Trophoblast cell (in vitro differentiated cells and primary cell): ENCODE measurements at places on chromosomes 2 and 18.
A peak's percentile ranks its signal among the peaks of the same experiment; 100 is the strongest.

DNA sequence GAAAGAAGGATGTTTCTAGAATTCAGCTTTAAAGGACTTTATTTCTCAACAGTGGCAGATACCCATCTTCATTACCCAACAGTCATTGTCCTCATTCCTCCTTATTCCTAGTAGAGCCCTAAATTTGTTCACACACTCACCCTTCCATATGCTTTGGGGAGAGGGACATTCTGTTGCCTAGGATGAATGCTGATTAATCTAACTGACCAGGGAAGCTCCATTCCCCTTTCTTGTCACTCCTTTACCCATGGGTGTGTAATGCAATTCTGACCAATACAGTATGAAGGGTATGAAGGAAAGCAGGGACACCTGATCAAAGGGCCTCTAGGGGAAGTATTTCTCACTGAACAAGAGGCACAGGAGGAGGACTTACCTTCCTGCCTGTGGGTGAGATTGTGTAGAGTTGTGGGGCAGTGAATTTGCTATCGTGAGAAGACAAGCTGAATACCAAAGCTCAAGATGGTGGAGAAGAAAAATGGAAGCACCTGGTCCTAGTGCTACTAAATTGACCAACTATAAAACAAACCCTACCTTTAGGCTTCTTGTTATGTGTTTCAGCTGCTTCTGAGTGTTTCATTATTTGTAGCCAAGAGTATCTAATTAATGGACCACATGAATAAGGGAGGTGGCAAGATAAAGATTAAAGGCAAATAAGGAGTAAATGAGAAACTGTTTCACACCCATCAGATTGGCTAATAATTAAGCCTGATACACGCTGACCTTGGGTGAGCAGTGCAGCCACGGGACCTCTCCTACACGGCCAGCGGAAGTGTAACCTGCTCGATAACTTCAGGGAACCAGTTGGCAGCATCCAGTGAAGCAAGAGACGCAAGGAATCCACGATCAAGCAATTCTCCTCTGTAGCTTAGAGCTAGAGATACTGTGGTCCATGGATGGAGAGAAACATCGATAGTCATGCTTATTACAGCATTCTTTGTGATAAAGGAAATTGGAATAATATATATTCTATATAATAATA, 202.3 kb downstream of the MYCN start:
- DNase-seq = no peak

GRCh38 chr2:225010804-225011203, 31.5 kb downstream of the DOCK10 start:
- peak; percentile 54 for DNase-seq

GRCh38 chr18:22293417-22293816, 124.0 kb downstream of the GATA6 start:
- no peak for DNase-seq

GRCh38 chr18:5890331-5891183, 4.8 kb downstream of the TMEM200C start:
- DNase-seq = peak; percentile 69

GRCh38 chr2:215888680-215889079, 124.7 kb downstream of the MREG start:
- peak; percentile 87 for DNase-seq

GRCh38 chr2:23464156-23464555, 79.2 kb downstream of the KLHL29 start:
- DNase-seq = no peak

DNA sequence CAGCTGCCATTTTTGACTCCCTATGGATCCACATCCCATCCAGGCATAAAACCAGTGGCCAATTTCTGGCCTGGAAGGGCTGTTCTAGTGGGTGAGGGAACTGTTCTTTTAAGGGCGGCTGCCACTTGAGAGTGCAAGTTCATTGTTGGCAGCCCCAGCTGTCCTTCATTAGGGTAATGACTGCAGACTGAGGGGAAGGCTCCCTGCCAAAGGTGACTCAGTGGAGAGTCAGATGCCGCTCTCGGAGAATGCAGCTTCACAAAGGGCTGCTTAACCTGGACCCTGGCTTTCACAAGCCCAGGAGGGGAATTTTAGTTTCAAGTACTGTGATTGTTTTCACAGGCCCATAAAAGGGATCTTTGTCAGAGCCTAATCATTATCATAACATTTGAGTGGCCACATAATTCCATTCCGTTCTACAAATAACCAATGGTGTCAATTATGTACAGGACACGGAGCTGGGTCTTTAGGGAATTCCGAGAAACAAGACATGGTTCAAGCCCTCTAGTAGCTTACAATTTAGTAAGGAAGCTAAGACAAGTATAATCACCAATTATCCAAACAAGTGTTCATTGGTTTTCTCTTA, 235.7 kb downstream of the CDCA7 start:
- no peak for DNase-seq

DNA sequence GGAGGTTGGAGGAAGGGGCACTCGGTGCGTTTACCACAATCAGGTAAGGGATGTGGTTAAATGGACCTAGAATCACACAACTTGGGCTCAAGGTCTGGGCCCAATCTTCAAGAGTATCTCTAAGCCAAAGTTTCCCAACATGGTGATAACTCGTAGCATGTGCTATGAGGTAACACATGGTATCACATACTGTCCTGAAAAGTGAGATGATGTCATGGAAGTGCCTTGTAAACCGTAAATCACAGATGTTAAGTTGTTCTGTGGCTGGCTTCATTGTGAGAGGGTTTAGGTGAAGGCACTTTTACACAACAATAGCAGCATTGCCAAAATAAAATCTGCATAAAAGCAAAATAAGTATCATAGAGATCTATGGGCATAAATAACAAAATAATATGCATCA, 551.8 kb downstream of the PLCL1 start:
- no peak for DNase-seq

- no peak for DNase-seq
Observed at GRCh38 chr18:76514573-76514972, 19.5 kb upstream of the ZNF516 start.

DNA sequence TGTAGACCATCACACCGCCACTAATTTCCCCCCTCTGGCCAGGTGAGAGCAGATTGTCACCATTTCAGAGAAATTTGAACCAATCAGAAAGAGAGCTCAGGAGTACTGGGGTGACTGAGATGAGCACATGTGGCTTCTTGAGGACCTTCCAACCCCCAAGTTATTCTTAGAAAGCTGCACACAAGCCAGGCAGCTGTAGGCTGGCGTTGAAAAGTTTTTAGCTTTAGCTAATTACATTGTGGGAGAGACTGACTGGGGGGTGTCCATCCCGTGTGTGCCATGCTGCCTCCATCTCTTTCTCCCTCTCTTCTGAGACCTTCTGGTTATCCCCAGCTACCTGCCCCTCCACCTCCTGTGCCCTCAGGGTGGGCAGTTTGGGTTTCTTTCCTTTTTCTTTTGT, 154.0 kb downstream of the AGAP1 start:
- no peak for DNase-seq

GRCh38 chr18:75376004-75376403, 51.5 kb downstream of the SMIM21 start:
- DNase-seq = no peak

DNA sequence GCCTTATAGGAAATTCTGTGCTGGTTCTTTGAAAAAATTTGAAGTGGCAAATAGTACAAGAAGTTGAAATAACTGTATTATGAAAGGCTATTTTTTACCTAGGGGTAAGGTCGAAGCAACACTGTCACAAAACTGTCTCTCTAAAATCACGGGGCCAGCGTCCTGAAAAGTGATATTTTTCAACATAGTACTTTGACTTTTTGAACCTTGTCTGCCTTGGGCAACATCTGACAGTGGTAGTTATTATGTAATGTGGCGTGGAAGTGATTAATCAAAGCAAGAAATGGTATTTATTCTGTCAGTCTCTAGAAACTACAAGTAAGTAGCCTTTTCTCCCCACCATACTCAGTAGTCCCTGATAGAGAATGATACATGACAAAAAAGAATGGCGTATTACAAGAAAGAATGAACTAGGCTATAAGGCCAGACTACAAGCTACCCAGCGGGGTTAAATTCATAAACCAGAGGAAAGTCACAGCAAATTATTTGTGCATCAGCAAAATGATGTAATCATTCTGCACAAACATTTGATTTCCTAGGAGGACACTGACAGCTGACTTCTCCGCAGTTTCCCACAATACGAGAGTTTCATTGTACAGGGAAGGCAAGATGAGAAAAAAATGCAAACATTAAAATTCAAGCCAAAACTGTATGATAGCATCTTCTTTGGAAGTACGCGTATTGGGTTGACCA, 9.8 kb downstream of the GEN1 start:
- DNase-seq = no peak

DNA sequence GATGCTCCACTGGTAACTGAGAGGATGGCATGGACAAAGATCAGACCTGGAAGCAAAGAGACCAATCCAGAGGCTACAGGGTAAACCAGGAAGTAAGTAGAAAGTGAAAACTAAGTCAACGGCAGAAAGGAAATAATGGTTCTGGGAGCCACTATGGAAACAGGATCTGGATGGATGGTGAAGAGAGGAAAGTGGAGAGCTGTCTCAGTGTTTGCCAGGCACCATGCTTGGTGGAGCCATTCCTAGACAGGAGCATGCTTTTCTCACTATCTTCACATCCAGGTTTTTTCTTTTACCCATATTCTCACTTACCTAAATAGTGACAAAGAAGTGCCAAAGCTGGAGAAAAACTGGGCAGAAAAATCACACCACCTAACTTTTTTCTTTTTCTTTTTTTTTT, 22.2 kb downstream of the ZNF521 start:
- DNase-seq = no peak

DNA sequence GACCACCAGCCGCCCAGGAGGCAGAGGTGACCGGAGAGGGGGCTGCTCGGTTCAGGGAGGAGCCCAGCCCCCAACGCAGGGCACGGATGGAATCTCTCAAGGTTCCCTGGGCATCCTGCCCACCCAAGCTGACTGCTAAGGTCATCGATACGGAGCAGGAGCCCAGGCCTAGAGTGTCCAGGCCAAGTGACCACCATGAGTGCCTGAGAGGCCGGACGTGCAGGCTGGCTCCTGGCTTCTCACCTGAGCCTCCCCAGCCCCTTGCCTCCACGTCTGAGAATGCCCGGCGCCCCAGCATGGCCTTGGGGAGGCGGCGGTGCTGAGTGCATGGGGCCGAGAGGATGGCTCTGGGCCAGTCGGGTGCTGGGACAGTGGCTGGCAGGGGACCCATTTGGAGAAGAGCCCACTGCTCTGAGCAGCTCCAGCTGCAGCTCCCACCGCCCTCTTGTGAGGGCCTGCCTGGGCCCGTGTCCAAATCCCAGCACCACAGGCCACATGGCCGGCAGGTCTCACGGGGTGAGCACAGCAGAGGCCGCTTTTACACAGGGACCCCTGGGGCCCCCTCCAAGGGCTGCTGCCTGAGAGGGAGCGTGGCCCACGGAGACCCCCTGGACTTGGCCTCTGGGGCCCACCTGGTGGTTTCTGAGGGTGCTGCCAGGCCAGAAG, 102.8 kb upstream of the CTDP1 start:
- no peak for DNase-seq
